ENCODE measurements at places on chromosomes 16 and 17.

DNA sequence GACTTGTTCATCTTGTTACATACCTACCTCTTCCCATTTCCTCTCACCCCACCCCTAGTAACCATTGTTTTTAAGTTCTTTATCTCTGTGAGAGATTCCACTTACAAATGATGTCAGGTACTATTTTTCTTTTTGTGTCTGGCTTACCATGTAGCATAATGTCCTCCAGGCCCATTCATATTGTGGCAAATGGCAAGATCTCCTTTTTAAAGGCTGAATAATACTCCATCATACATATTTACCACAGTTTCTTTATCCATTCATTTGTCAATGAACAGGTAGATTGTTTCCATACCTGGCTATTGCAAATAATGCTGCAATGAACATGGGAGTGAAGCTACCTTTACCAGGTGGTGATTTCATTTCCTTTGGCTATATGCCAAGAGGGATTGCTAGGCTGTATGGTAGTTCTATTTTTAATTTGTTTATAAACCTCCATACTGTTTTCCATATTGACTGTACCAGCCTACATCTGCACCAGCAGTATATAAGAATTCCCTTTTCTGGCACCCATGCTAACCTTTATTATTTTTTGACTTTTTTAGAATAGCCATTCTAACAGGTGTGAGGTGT is 53.9 kb downstream of the NSRP1 start:
- no peak for DNase-seq

DNA sequence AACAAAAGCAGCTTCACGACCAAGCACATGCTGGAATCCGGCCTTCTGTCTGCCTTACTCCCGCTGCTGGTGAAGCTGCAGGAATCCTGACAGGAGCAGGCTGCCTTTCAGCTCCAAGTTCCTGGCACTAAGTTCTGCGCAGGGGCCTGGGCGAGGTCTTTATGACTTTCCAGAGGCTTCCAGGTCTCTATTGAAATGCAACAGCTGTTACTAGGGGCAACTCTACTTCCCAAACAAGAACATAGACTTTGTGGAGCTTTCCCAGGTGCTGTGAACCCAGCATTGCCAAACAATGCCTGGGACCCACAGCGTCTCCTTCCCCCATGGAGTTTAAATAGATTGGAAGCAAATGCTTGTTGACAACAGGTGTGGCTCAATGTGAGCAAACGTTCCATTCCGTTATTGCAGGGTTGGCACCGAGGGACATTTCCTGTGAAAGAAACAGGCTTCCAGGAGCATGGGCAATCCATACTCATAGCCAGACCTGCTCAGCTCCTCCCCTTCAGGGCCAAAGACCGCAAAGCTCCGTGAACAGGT is 156.0 kb downstream of the CDH13 start:
- DNase-seq, result peak; percentile 27

GRCh38 chr17:16820979-16821543 is 131.0 kb downstream of the CCDC144A start:
- no peak for DNase-seq

GRCh38 chr17:81025065-81025740 is 9.7 kb upstream of the BAIAP2 start:
- no peak for DNase-seq

- no peak for DNase-seq
Measured at GRCh38 chr16:4049031-4049430, 67.2 kb downstream of the ADCY9 start.

DNA sequence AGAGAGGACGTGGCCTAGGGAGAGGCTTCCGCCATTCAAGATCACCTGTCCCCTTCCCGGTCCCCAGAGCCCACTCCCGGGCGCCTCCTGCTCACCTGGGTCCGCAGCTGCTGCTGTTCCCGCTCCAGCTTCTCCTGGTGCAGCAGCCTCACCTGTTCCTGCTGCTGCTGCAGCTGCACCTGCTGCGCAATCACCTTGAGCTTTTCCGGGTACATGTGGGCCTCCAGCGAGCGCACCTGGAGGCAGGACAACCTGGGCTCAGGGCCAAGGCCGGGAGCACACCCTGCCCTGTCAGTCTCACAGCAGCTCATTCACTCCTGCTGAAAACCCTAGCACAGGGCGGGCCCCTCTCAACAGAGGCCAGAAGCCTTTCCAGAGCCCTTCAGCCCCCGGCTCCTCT is 12.5 kb downstream of the TFAP4 start:
- no peak for DNase-seq

DNA sequence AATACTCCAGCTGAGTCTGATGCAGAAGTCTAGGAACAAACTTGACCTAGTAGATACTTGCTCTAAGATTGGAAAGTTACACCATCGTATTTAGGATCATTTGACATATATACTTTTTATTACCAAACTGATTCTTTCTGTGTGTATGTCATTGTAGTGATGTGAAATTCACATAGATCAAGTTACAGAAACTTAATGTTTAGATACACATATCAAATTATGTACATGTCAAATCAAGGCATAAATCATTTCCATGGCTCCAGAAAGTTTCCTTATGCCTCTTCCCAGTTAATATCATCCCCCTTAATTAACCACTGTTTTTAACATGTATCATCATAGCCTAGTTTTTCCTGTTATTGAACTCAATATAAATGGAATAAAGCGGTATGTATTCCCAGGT is 292.0 kb upstream of the CDH11 start:
- DNase-seq, result no peak

All from left ventricle myocardium inferior (tissue), 1 donor.